ENCODE measurements at places on chromosomes 2 and 18.
A peak's percentile ranks its signal among the peaks of the same experiment; 100 is the strongest.

GRCh38 chr2:48734576-48735303, 20.8 kb downstream of the LHCGR start:
- peaks cover 5% of the 10 kb centered on the region for H3K4me1 ChIP-seq
- no peak for DNase-seq
- no peaks in the 10 kb centered on the region for H3K27me3 ChIP-seq
- H3K36me3 ChIP-seq = no peaks in the 10 kb centered on the region
- no peak overlapping the region for H3K27ac ChIP-seq

GRCh38 chr2:15756882-15757819, 165.5 kb downstream of the DDX1 start:
- no peak overlapping the region for H3K27ac ChIP-seq
- peaks cover 62% of the 10 kb centered on the region for H3K27me3 ChIP-seq
- no peak overlapping the region for H3K4me3 ChIP-seq
- peaks cover 2% of the 10 kb centered on the region for H3K4me1 ChIP-seq
- H3K36me3 ChIP-seq = no peaks in the 10 kb centered on the region

DNA sequence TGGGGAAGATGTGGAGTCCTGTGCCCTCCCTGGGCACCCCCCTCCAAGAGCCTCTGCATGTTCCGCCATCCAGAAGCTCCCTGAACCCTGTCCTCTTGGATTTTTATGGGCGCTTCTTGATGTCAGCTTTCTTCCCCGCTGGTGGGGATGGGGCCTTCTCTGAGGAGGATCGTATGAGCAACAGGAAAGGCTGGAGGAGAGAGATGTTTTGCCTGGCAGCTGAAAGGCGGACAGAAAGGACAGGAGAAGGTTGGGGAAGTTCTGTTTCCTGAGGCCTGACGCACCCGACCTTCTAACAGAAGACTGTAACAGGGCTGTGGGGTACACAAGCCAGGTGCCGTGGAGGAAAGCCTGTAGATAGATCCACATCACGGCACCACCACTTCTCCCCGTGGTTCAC, 238.8 kb downstream of the LDLRAD4 start:
- peaks cover 4% of the 10 kb centered on the region for H3K4me1 ChIP-seq
- no peaks in the 10 kb centered on the region for H3K36me3 ChIP-seq
- H3K27me3 ChIP-seq = peaks cover 26% of the 10 kb centered on the region
- no peak overlapping the region for H3K4me3 ChIP-seq

GRCh38 chr2:51247252-51247805, 215.4 kb upstream of the NRXN1 start:
- H3K36me3 ChIP-seq = no peaks in the 10 kb centered on the region
- DNase-seq = no peak
- no peaks in the 10 kb centered on the region for H3K4me1 ChIP-seq
- no peak overlapping the region for H3K27ac ChIP-seq
- H3K4me3 ChIP-seq = no peak overlapping the region

DNA sequence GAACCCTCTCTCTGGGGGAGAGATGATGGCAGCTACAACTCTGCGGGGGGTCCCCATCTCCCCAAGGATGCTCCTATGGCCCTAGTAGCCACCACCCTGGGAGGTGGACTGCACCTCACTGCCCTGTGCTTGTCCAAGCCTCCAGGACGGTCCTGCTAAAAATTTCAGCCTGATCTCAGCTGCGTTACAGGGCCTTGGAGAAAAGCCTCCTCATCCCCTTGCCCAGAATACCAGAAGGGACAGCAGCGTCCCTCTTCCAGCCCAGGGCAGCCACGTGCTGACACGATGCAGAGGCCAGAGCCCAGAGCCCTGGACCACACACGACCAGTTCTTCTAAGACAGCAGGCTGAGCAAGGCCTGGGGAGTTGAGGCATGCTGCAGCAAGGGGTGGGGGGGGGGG, 81.9 kb downstream of the GFPT1 start:
- H3K4me1 ChIP-seq = peaks cover 9% of the 10 kb centered on the region
- no peak overlapping the region for H3K27ac ChIP-seq
- no peak for DNase-seq

- H3K4me3 ChIP-seq = no peak overlapping the region
- no peak for DNase-seq
These were observed 12.9 kb upstream of the INPP5D start for GRCh38 chr2:233047206-233047605.

DNA sequence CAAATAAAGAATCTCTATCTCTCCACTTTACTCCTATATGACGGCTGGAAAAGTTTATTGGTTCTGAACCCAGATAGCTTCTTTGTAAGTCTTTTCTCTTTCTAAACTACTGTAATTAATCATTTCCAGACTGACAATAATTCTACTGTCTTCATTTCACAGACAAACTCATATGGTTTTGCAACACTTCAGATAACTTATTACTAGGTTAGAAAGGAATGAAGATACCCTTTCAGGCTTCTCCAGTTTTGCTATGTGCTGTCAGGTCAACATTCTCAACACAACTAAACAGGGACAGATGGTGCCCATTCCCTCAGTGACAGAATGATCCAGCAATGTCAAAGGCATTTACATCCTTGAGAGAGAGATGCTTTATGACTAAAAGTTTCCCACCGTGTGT, 198.5 kb upstream of the ITGA4 start:
- no peak for DNase-seq
- no peaks in the 10 kb centered on the region for H3K36me3 ChIP-seq
- no peak overlapping the region for H3K27ac ChIP-seq
- H3K27me3 ChIP-seq = peaks cover 8% of the 10 kb centered on the region

DNA sequence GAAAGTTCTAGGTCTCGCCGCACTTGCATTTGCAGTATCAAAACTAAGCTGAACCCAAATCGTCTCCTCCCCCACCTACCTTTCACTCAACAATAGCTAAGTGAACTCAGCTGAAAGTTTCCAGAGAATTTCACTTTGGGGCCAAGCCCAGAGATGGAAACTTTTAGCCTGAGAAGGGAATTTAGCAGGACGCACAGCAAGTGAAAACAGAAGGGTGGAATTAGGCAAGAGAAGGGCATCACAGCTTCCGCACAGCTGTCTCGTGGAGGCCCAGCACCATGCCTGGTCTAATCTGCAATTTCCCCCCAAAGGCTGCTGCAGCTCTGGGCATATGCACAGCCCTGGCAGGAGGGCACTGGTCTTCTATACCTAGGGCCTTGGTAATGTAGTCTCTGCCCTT, 262.0 kb downstream of the TNS1 start:
- no peak overlapping the region for H3K27ac ChIP-seq
- H3K4me1 ChIP-seq = no peaks in the 10 kb centered on the region
- peaks cover 16% of the 10 kb centered on the region for H3K27me3 ChIP-seq
- H3K4me3 ChIP-seq = no peak overlapping the region
- no peak for DNase-seq

- peaks cover 46% of the 10 kb centered on the region for H3K4me1 ChIP-seq
- no peaks in the 10 kb centered on the region for H3K27me3 ChIP-seq
- H3K4me3 ChIP-seq = no peak overlapping the region
- DNase-seq = no peak
- H3K36me3 ChIP-seq = peaks cover 3% of the 10 kb centered on the region
These were observed 43.6 kb downstream of the SCTR start for GRCh38 chr2:119480718-119481142.

GRCh38 chr18:42069036-42069435, 114.0 kb downstream of the PIK3C3 start:
- peaks cover 17% of the 10 kb centered on the region for H3K36me3 ChIP-seq
- no peak for DNase-seq
- H3K27ac ChIP-seq = no peak overlapping the region

DNA sequence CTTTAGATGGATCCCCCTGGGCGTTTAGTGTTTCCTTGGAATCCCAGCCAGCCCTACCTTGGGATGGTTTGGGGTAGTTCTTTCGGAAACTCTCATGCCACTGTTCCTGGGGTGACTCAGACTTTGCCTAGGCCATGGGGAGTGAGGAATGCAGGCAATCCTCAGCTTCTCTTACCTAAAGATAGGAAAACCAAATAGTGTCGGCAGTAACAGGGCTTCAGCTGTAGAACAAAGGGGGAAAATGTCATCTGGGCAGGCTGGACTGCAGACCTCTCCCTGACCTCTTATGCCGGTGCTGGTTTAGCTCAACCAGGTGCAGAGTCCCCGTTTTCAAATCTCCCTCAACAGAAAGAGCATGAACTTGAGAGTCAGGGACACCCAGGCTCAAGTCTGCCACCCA, 252.1 kb downstream of the TSN start:
- peaks cover 6% of the 10 kb centered on the region for H3K27me3 ChIP-seq
- H3K27ac ChIP-seq = peak overlapping the region; percentile 89
- no peaks in the 10 kb centered on the region for H3K36me3 ChIP-seq
- peaks cover 19% of the 10 kb centered on the region for H3K4me1 ChIP-seq
- peak overlapping the region; percentile 4 for H3K4me3 ChIP-seq
- no peak for DNase-seq

GRCh38 chr2:169732583-169733358, 861 bp upstream of the KLHL23 start:
- no peak for DNase-seq
- peaks cover 27% of the 10 kb centered on the region for H3K4me1 ChIP-seq
- peaks cover 8% of the 10 kb centered on the region for H3K27me3 ChIP-seq
- peak overlapping the region; percentile 68 for H3K27ac ChIP-seq
- peak overlapping the region; percentile 99 for H3K4me3 ChIP-seq

DNA sequence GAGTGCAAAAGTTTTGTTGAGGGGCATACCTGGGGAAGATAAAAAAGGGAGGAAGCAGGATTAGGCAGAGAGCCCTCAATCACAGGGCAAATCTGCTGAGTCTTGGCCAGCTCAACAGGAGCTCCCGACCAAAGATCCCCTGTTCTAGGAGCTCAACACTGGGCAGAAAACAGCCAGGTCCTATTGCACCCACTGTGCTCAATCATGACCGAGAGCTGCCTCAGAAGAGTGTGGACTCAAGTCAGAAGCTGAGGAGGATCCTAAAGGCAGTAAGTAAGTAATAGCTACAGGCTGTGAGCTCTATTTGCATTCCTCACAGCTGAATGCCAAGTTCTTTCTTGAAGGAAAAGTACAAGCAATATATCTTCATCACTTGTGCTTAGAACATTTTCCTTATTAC, 334.4 kb upstream of the NRP2 start:
- H3K36me3 ChIP-seq = no peaks in the 10 kb centered on the region
- DNase-seq = no peak
- no peak overlapping the region for H3K27ac ChIP-seq
- H3K4me3 ChIP-seq = no peak overlapping the region
- peaks cover 5% of the 10 kb centered on the region for H3K4me1 ChIP-seq

DNA sequence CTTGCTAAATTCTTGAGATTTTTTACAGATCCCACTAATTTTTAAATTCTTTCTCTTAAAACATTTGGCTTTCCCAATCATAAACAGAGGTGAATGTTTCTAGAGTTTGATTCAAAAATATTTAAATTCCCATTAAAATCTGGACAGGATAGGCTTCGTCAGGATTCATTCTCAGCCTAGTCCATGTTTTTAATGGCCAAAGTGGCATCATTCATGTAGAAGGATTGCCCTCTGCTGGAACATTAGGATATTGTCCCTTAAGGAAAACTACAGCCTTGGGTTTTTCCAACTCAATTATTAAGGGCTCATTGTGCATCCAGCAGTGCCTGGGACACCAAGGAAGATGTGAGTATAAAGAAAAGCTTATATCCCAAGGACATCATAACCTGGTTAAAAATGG, 71.7 kb downstream of the TPGS2 start:
- H3K36me3 ChIP-seq = peaks cover 2% of the 10 kb centered on the region
- DNase-seq = no peak
- H3K27ac ChIP-seq = no peak overlapping the region
- H3K4me1 ChIP-seq = peaks cover 13% of the 10 kb centered on the region
- H3K27me3 ChIP-seq = no peaks in the 10 kb centered on the region

GRCh38 chr2:28102455-28102874, 211.9 kb downstream of the BABAM2 start:
- no peaks in the 10 kb centered on the region for H3K27me3 ChIP-seq
- peaks cover 4% of the 10 kb centered on the region for H3K4me1 ChIP-seq
- H3K36me3 ChIP-seq = peaks cover 1% of the 10 kb centered on the region
- H3K27ac ChIP-seq = no peak overlapping the region
- DNase-seq = no peak

DNA sequence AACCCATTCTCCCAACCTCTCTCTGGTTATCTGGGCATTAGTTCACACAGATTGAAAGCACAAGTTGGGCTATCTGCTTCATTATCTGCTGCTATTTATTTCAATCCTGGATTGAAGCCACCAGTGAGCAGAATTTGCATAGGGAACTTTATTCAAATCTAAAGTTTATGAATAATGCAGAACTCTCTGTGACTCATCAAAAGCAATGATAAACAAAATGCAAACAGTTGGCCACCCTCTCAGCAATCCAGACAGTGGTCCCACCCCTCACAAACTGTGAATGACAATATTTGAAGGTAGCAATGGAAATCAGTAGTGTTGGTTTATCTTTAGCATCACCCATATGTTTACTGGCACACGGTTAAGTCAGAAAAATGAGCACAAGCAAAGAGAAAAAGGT, 106.8 kb upstream of the TMEM178A start:
- no peak overlapping the region for H3K4me3 ChIP-seq
- DNase-seq = no peak
- peaks cover 6% of the 10 kb centered on the region for H3K36me3 ChIP-seq
- H3K27me3 ChIP-seq = peaks cover 17% of the 10 kb centered on the region
- H3K4me1 ChIP-seq = peaks cover 3% of the 10 kb centered on the region
- H3K27ac ChIP-seq = no peak overlapping the region

DNA sequence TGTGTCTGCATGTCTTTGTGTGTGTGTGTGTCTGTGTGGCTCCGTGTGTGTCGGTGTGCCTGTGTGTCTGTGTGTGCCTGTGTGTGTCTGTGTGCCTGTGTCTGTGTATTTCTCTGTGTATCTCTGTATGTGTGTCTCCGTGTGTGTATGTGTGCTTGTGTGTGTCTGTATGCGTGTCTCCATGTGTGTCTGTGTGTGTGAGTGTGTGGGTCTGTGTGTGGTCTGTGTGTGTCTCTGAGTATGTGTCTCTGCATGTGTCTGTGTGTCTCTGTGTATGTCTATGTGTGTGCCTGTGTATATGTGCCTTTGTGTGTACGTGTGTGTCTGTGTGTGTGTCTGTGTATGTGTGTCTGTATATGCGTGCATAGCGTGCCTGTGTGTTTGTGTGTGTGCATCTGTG, 45.2 kb downstream of the MYCN start:
- H3K36me3 ChIP-seq = no peaks in the 10 kb centered on the region
- H3K27me3 ChIP-seq = no peaks in the 10 kb centered on the region
- no peak overlapping the region for H3K4me3 ChIP-seq
- peaks cover 14% of the 10 kb centered on the region for H3K4me1 ChIP-seq
- DNase-seq = no peak
- no peak overlapping the region for H3K27ac ChIP-seq

DNA sequence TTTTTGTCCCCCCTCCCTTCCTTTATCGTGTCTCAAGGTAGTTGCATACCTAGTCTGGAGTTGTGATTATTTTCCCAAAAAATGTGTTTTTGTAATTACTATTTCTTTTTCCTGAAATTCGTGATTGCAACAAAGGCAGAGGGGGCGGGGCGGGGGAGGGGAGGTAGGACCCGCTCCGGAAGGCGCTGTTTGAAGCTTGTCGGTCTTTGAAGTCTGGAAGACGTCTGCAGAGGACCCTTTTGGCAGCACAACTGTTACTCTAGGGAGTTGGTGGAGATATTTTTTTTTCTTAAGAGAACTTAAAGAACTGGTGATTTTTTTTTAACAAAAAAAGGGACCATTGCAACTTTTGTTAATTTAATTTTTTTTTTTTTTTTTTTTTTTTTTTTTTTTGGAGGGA, 2.1 kb downstream of the SOX11 start:
- H3K27me3 ChIP-seq = no peaks in the 10 kb centered on the region
- H3K27ac ChIP-seq = peak overlapping the region; percentile 94
- peaks cover 24% of the 10 kb centered on the region for H3K36me3 ChIP-seq
- peak overlapping the region; percentile 100 for H3K4me3 ChIP-seq
- no peak for DNase-seq
